Fibroblast of skin of right biceps (primary cell): ENCODE measurements at places on chromosomes 16 and 17.
A peak's percentile ranks its signal among the peaks of the same experiment; 100 is the strongest.

DNA sequence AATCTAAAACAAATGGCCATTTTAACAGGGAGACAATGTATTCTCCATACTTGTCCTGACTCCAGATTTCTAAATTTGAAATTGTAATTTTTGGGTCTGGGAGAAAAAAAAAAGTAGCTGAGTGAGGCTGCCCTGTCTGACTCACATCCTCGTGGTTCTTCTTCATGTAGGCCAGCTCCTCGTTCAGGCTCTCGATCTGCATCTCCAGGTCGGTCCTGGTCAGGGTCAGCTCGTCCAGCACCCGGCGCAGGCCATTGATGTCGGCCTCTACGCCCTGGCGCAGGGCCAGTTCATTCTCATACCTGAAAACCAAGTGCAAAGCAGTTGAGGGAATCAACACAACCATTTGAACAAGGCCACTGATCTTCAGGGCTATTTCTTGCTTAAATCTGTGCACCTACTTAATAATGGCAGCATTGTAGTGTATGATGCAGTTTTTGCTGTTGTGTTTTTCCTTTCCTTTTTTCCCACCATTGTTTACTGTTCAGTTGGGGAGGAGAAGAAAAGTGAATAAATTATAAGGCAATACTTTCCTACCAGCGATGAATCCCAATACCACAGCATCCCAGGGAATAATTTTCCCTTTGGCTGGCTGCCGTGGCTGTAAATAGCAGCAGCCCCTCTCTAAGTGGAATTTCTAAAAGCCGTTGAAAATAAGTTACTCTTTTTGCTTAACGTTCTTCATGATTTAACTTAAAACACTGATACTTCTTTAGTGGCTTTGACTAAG, 2.2 kb downstream of the KRT12 start:
- DNase-seq, result no peak

- no peak for DNase-seq
Observed at GRCh38 chr17:6098823-6099180, 28.6 kb downstream of the WSCD1 start.

DNA sequence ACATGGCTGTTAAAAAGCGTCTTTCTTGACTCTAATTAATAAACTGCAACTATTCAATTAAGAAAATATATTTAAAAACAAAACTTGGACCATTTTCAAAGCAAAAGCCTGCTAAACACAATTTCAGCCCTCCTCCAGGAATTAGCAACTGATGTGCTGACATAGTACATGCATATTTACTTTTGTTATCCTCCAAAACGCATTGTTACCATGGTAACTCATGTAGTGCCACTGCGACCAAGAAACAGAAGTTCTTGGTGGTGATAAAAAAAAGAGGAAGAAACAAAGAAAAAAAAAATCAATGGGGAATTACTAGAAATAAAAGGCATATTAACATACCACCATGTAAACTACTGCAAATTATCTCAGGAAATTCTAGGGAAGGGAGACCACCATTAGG, 793.4 kb upstream of the CDH8 start:
- no peak for DNase-seq

- DNase-seq, result no peak
Observed at GRCh38 chr16:29719063-29719462, 26.7 kb downstream of the C16orf54 start.

GRCh38 chr16:30744183-30744582, 4.0 kb upstream of the PHKG2 start:
- no peak for DNase-seq

GRCh38 chr16:66512272-66513110, 37.4 kb downstream of the TK2 start:
- no peak for DNase-seq

DNA sequence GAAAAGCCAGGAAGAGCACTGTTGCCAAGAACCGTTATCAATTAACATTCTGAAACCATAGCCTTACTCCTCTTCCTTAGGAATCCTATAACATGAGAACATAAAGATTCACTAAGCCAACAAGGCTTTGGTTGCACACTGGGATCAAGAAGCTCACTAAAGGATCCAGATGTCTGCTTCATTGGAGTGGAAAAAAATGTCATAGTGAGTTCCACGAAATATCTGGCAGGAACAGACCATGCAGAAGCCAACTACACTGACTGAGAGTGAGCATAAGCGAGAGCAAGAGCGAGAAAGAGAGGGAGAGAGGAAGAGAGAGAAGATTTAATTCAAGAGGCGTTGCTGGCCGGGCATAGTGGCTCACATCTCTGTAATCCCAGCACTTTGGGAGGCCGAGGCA, 13.4 kb upstream of the MEIOC start:
- peak; percentile 20 for DNase-seq

GRCh38 chr17:10793256-10793655, 10.6 kb downstream of the TMEM238L start:
- no peak for DNase-seq

DNA sequence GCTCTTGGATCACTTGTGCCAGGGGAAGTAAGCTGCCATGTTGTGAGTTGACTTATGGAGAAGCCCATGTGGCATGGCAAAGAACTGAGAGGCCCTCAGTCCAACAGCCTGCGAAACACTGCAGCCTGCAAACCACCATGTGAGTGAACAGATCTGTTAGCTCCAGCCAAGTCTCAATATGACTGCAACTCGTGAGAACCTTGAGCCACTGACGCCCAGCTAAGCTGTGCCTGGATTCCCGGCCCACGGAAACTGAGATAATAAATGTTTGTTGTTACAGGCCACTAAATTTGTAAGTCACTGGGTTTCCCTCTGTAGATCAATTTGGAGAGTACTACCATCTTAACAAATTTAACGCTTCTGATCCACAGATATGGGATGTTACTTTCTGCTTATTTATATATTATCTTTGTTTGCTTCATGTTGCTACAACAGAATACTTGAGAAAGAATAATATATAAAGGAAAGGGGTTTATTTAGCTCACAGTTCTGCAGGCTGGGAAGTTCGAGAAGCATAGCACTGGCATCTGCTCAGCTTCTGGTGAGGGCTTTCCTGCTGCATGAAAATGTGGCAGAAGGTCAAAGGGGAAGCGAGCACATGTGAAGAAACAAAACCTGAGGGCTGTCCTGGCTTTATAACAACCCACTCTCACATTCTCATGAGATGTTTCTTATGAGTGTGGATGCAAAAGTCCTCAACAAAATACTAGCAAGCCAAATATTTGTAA, 29.4 kb upstream of the ATP2A3 start:
- no peak for DNase-seq

- DNase-seq, result no peak
Observed at GRCh38 chr16:72853575-72854266, 194.2 kb downstream of the ZFHX3 start.

- no peak for DNase-seq
Observed at GRCh38 chr17:42406615-42407288, 16.3 kb downstream of the CAVIN1 start.

- peak; percentile 8 for DNase-seq
Observed at GRCh38 chr17:66684261-66684660, 150.7 kb upstream of the CACNG5 start.

DNA sequence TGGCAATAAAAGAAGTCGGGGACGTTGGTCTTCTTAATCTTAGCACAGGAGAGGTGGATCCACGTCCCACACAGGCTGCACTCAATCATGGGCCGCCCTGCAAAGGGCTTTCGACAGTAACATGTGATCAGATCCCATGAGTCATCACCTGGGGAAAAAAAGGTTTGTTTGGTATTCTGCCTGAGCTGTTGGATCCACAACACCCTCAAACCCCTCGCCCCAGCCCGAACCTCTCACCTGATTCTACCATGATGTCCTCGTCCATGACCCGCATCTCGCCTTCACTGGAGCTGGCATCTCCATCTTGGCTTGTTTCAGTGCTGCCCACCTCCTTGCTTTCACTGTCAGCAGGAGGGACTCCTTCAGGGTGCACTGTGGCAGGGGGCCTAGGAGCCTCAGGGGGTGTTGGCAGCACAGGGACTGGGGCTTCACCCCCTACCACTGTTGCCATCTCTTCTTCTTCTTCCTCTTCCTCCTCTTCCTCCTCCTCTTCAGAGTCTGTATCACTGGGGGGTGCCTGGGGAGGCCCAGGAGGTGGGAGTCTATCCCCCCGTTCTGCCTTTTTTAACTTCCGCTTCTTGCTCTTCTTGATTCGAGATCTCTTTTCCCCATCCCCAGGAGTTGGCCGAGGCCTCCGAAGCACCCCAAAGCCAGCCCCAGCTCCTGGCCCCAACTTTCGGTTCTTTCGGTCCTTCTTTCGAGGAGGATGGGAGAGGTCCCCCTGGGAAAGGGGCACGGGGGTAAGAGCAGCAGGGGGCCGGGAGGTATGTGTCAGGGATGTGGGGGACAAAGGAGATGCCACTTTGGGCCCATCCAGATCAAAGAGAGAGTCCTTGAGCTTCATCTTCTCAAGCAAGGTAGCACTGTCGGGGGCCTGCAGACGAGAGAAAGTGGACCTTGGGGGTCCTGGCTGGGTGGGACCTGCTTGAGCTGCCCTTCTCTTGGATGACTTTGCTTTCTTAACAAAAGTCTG, 1.7 kb upstream of the DVL2 start:
- peak; percentile 28 for DNase-seq

GRCh38 chr16:11669380-11670146, 1.3 kb downstream of the SNN start:
- no peak for DNase-seq

- peak; percentile 60 for DNase-seq
Observed at GRCh38 chr17:65438708-65439294, 122.6 kb downstream of the AXIN2 start.

DNA sequence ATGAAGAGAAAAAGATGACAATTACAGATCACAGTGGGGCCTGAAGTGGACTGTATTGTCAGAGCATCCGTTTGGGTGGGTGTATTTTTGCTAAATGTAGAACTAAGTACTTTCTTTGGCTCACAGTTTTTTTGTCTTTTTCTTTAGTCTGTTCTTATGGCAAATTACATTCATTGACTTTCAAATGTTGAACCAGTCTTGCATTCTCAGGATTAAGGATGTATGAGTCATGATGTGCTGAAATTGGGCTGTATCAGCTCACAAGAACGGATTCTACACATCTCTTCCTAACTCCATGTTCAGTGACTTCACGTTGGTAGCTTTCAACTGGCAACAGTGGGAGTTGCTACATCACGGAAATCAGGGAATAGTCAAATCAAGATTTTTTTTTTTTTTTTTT, 66.5 kb downstream of the TEX2 start:
- peak; percentile 83 for DNase-seq

GRCh38 chr16:66020642-66021041, 345.8 kb upstream of the CDH5 start:
- DNase-seq, result peak; percentile 75

GRCh38 chr16:3736116-3736515, 18.8 kb upstream of the TRAP1 start:
- no peak for DNase-seq

DNA sequence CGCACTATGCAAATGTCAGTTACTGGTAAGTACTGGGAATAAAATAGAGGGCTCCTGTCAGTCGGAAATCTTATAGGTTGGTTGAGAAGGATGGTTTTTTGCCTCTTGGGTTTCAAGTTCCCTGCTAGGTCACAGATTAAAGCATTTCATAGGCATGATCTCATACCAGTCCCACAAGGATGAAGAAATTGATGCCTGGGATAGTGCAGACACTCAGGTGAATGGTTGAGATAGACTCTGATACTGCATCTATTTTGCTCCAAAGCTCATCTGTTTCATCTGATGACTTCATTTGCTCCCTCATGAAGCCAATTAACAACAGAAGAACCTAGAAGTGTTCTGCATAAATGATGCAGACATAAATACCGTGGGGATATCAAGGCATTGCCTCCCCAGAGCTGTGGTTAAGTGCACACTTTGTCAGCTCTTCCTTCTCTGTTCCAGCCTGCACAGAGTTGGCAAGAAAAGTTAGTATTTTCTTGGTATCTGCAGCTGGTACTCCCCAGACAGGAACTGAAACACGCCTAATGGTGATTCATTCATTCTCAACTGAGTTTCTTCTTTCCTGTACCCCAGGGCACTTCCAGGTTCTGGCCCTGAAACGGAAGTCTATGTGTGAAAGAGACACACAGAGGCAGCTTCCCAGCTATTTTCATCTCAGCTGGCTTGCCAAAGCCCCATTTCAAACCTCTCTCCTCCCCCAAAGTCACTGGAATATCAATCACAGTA, 418.3 kb upstream of the SALL1 start:
- no peak for DNase-seq

- no peak for DNase-seq
Observed at GRCh38 chr16:68528233-68528632, 10.9 kb upstream of the ZFP90 start.

DNA sequence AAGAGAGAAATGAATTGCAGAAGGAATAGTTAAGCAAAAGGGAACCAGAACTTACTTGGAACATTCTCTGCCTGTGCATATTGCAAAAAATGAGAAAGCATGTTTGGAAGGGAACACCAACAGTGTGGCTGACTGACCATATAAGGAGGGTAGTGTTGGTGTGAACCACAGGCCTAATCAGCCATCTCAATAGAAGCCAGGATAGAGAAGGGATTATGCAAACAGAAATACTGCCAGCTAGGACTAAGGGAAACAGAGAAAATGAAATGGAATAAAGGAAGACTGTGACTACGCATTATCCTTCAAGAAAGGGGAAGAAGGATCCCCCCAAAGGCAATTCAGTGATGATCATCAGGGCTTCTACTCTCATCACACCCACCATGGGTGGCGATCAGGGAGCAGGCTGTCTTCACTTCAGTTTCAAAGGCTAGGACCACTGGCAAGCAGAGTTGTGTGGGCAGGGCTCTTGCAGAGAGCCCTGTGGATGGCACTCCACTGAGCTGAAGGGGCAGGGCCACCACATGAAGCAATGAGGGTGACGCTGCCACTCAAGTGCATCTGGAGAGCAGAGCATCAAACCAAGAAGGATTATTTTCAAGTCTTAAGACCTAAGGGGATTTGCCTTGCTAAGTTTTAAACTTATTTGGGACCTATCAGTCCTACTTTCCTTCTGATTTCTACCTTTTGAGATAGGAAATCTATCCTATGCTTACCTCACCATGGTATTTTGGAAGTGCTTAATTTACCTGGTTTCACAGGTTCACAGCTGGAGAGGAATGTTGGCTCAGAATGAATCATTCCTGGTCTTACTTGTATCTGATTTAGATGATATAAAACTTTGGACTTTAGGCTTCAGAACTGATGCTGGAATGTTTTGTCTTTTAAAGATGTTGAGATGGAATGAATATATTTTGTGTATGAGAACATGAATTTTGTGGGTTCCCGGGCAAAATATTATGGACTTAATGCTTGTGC, 140.5 kb downstream of the SSH2 start:
- DNase-seq, result no peak

DNA sequence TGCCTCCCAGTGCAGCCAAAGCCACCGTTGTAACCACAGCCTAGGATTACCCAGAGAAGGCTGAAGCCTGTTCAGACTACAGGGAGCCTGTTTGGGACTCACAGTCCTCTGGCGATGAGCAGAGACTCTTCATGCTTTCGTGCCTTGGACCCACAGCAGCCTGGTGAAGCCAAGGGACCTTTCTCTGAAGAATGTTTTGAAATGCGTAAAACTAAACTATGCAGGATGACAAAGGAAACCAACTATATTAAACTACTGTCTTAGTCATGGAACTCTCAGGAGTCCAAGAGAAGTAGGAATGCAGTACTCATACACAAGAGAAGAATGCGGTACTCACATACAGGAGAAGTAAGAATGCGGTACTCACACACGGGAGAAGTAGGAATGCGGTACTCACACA, 20.9 kb downstream of the ABR start:
- DNase-seq, result peak; percentile 82

GRCh38 chr16:50165473-50165872, 12.4 kb downstream of the TENT4B start:
- no peak for DNase-seq
